ENCODE measurements at places on chromosomes 16 and 17.

- DNase-seq, result no peak
These were observed 4.1 kb downstream of the MRPS7 start for GRCh38 chr17:75265614-75266315.

DNA sequence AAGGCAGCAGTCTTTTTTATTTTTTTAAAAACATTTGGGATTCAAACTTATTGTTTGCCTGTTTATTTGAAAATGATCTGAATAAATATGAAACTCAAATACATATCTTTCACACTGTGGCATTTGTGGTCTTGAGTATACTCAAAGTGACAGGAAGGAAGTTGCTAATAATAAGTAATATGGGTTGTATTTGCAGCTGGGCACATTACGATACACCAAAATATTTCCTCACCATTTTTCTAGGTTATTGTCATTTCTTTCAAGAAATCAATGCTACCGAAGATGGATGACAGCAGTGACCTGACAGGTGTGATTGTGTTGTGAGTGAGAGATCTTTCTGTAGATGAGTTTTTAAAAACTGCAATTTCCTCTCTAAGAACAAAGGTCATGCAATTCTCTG lies 665.7 kb downstream of the CDH8 start:
- DNase-seq, result no peak

- no peak for DNase-seq
These were observed 87.3 kb downstream of the ABCA8 start for GRCh38 chr17:68867759-68868516.

DNA sequence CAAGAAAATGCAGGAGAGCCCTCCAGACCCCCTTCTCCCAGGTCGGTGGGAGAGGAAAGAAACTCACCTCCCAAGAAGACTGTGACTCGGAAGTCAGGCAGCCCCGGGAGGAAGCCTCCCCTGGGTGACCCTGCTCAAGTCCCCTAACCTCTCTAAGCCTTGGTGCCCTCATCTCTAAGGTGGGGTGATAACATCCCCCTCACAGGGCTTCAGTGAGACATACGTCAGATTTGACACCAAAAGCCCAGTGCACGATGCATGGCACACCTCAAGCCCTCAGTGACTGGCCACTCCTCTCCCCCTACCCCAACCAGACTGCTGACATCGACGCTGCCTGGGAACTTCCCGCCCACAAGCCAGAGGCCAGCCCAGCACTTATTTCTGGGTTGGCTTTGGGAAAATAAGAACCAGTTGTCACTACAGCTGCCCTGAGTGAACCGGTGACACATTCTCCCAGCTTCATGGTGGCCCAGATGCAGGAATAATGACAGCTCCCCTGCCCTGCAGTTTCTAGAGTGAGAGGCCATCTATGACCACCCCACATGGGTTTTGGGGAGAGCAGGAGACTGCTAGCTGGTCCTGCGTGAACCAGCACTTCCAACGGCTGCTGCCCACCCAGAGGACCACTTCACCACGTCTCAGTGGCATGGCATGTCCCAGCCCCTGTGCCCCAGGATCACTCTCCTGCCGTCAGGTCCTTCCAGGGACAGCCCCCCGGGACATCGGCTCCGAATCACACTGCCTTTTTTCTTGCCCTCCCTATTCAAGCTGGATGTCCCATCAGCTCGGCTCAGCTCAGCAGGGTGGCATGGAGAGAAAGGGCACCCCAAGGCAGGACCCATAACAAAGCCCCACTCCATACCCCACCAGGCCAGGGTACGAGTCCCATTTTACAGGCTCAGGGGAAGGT lies 9.5 kb downstream of the KNOP1 start:
- DNase-seq, result no peak
